ENCODE measurements at places on chromosomes 5 and 9.

GRCh38 chr5:122940890-122941289 is 95.5 kb downstream of the SNX24 start:
- DNase-seq = no peak

GRCh38 chr5:10921160-10921559 is 160.1 kb upstream of the DAP start:
- no peak for DNase-seq

DNA sequence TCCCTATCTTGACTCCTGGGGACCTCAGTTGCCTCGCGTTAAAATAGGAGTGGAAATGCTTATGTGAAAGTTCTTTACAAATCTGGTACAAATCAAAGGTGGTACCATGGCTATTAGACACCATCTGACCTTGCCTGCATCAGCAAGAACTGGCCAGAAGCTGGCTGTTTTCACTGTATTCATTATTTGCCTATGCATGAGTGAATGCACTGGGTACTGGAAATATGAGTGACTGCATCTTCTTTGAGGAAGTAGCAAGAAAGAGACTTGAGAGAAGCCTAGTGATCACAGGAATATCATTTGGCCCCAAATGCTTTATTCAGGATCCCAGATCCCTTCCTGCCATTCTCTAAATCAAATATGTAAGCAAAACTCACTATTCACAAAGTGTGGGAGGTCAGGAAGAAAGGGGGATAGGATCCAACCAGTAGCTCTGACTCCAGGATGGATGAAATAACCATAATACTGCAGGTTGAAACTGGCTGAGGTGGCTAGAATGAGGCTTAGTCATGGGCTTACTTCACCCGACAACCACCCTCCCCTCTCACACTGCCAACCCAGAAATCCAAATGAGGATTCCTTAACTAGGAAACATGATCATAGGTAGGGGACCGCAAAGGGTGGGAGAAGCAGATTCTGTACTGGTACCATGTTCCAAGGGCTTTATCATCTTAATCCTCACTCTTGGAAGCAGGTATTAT is 56.7 kb downstream of the FAM114A2 start:
- no peak for DNase-seq

- DNase-seq = no peak
These were observed 138.1 kb upstream of the WWC1 start for GRCh38 chr5:168153263-168153875.

- DNase-seq = no peak
These were observed 8.5 kb upstream of the ORM1 start for GRCh38 chr9:114314256-114314867.

DNA sequence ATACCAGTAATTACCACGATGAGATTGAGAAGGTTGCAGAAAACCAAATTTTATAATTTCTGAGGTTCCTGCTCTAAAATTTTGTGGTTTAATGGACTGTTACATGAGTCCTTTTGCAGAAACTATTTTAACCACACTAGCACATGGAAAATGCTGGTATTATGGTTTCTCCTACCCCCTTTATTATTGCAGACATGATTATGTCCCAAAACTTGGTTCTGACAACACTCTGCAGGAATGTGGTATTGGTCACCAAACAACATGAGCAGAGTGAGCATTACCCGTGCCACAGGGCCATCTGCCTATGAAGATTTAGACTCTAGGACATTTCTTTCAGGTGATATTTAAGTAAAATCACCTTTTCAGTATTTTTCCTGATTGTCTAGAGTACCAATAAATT is 2.8 kb upstream of the ECM2 start:
- DNase-seq = no peak

GRCh38 chr5:132057498-132058255 is 2.8 kb upstream of the IL3 start:
- DNase-seq = no peak

- DNase-seq = no peak
These were observed 8.8 kb upstream of the ADGRV1 start for GRCh38 chr5:90549729-90550275.

GRCh38 chr5:144812763-144813162 is 642.1 kb downstream of the KCTD16 start:
- DNase-seq = no peak

- DNase-seq = no peak
These were observed 11.6 kb upstream of the CEP120 start for GRCh38 chr5:123434796-123435195.

DNA sequence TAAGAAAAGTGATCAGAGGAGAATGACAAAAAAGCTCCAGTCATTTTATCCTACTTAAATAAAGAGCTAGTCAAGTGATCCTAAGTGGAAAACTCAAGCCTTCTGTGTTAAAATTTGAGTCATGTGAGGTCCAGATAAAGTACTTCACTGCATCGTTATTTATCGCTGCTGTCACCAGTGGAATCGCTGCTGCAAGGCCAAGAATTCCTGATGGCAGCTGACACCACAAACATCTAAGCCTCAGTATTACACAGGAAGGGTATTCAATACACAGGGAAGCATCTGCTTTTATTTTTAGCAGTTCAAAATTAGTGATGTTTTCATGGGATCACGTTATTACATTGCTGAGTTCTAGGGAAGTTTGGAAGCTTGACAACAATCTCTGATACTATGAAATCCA is 190.3 kb downstream of the GOLPH3 start:
- DNase-seq = no peak

DNA sequence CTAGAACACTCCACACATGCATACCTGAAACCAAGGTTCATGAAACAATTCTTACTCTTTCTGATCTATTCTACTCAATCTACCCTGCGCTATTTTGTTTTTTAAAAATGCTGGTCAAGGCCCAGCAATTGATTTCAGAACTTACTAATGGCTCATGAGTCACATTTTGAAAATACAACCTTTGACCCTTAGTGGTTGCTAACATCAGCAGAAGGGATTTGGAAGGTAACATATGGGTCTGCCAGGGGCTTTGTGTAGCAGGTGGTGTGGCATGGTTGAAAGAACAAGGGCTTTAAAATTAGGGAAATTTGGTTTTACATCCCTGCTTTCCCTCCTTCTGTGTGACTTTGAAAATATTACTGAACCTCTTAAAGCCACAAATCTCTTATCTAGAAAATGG is 101.4 kb downstream of the ATG10 start:
- no peak for DNase-seq

- DNase-seq = no peak
These were observed 9.5 kb upstream of the HAND1 start for GRCh38 chr5:154487541-154487940.

DNA sequence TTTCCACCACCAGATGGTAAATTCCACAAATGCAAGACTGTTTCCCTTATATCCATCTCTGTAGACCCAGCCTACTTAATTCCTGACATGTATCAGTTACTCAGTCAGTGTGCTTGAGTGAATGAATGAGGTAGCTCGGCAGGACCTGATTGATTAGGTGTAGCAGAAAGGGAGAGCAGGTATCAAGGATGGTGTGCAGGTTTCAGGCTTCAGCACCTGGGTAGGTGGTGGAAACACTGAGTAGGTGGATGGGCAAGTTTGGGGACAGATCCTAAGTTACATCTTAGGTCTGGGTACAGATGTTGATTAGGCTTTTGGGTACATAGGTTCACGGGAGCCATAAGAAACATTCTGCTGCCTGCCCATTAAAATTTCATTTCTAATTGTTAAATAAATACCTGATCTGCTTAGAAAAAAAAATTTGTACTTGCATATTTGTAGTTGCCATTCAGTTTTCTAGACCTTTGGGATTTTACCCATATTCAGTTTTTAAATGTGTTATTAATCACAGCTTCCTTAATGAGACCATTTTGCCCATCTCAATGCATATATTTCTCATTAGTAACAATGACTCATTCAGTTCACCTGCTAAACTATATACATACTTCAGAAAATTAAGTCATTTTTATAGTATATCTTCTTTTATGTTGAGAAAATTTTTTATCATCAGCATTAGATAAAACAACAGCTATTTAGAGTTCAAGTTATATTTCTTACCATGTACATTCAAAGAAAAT is 111.8 kb downstream of the INIP start:
- no peak for DNase-seq

DNA sequence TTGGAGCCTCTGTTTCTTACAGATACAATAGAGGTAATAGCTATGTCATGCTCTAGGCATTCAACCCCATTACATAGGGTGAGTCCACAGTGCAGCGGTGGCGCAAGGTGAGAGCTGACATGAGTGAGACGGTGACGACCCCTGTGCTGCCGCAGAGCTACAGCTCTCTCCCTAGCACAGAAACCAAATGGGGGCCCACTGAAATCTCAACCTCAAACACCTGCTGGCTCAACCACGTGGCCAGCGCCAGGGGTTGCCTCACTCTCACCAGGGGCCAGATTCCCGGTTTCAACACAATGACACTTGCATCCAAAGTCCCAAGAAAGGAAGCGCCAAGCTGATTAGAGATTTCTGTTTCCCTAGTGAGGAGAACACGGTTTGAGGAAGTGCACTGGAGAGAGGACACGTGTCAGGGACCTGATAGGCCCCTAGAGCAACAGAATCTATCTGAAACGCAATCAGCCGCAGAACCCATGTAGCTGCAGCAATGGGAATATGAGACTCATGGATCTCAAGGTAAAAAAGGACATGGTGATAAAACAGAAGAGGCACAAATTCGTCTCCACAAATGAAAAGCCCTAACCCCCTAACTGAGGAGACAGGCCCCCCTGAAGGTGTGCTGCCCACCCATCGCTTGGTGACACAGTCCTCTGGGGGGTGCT is 114.3 kb downstream of the CRB2 start:
- DNase-seq = no peak

- no peak for DNase-seq
These were observed 57.2 kb upstream of the DHFR start for GRCh38 chr5:80711938-80712337.

Measured in esophagus squamous epithelium (tissue), 5 donors.